ENCODE measurements at places on chromosomes 6 and 20. TPM values are rescaled to one million over a fixed set of nuclear protein-coding genes. Genes with fewer than 3 reads are reported as not detected.

PHACTR2 gene
- total RNA-seq, result 41.5 TPM

GRCh38 chr6:93419304-93420162 lies at the start of gene EPHA7:
EPHA7 (minus strand) TSS chr6:93419559; CDS start chr6:93419341, 218 bp downstream.
- H3K4me3 ChIP-seq, result peak within 1 kb of the TSS; percentile 67
- DNase-seq, result peak; percentile 37
- no peak within 1 kb of the TSS for H3K27ac ChIP-seq
- H3K4me1 ChIP-seq, result peaks cover 21% of the 10 kb centered on the region

DNA sequence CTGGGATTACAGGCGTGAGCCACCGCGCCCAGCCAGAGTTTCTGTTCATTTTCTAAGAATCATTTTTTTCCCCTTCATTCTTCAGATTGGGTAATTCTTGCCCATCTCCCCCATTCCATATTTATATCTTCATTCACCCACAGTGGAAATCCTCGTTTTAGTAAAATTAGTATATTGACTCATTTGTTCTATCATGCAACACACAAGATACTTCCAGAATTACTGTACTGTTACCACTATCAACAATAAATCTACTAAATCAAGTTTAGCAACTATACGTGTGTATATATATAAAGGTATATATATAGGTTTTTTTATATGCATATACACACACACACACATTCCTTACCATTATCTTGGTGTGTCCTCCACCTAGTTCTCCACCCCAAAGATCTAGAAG lies 41.2 kb upstream of the KCNG1 start:
- no peak overlapping the region for H3K4me3 ChIP-seq
- H3K4me1 ChIP-seq, result peaks cover 13% of the 10 kb centered on the region
- no peak for DNase-seq
- H3K27ac ChIP-seq, result no peak overlapping the region
- H3K27me3 ChIP-seq, result peaks cover 45% of the 10 kb centered on the region

- H3K27me3 ChIP-seq, result peaks cover 6% of the 10 kb centered on the region
- H3K36me3 ChIP-seq, result no peaks in the 10 kb centered on the region
- H3K4me3 ChIP-seq, result no peak overlapping the region
These were observed 115.2 kb upstream of the BCLAF1 start for GRCh38 chr6:136404627-136405419.

DNA sequence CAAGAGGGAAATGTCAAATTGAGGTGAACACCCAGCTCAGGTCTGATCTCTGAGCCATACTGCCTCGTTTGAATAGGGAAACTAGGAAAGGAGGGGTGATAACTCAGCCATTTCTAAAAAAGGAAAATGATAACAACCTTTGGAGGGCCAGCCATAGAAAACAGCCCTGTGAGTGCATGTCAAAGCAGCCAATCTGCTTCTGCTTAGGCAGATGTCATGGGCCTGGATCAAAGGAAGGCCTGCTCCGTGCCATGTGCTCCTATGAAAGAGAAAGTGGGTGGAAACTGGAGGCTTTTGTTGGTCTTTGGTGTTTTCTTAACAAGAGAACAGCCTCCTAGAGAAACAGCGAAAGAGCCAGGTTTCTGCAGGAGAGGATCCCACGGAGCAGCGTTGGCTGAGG lies 428.0 kb downstream of the DHX35 start:
- no peak overlapping the region for H3K4me3 ChIP-seq
- H3K36me3 ChIP-seq, result no peaks in the 10 kb centered on the region
- H3K27ac ChIP-seq, result no peak overlapping the region
- H3K27me3 ChIP-seq, result no peaks in the 10 kb centered on the region
- DNase-seq, result no peak

All from activated CD4-positive, alpha-beta memory T cell treated with anti-CD3 and anti-CD28 coated beads, Interleukin-2, amount 10 ng/mL, durations not matched to agents 7 days and 5 days (primary cell).